Natural killer cell treated with Interleukin-12 subunit alpha and Interleukin-12 subunit beta and Interleukin-15 and Interleukin-18, amount 100 ng/mL, for 72 hours (primary cell): ENCODE measurements at places on chromosomes 11 and 22. TPM values are rescaled to one million over a fixed set of nuclear protein-coding genes. Genes with fewer than 3 reads are reported as not detected.

USP2 gene
- not detected for total RNA-seq

DNA sequence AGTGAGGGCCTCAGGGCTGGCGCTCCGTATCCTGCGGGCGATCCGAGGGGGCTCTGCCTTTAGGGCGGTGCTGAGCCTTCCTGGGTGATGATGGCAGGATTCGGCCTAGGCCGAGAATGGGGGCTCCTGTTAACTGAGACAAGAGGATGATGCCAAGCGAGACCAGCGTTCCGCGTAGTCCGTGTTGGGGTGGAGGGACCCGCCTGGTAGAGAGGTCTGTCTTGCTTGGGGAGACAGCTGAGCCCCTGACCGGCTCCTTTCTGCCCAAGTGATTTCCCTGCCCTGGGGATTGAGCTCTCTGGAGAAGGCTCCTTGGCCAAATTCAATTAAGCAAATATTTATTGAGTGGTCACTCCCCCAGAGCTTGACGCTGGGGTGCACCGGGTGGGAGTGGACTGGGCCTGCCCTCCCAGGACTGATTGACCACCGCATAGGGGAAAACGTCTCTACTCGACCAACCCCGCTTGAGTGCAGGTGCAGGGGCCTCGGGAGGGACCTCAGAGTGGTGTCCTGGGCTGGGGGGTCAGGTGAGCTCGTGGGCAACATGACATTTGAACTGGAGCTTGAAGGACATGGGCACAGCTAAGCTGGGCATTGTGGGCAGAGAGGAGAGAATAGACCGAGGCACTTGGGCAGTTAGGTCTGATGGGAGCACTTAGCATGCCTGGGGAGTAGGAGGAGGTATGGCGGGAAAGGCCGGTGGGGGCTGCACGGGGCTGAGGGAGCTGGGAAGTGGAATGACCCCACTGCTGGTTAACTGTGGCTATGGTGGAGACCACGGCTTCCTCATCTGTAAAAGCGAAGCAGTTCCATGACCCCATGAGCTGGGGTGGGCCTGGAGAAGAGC is 1.1 kb downstream of the GNAZ start:
- DNase-seq: peak; percentile 53

- no peak for DNase-seq
Measured at GRCh38 chr11:70031631-70032469, 46.3 kb upstream of the ANO1 start.

DNA sequence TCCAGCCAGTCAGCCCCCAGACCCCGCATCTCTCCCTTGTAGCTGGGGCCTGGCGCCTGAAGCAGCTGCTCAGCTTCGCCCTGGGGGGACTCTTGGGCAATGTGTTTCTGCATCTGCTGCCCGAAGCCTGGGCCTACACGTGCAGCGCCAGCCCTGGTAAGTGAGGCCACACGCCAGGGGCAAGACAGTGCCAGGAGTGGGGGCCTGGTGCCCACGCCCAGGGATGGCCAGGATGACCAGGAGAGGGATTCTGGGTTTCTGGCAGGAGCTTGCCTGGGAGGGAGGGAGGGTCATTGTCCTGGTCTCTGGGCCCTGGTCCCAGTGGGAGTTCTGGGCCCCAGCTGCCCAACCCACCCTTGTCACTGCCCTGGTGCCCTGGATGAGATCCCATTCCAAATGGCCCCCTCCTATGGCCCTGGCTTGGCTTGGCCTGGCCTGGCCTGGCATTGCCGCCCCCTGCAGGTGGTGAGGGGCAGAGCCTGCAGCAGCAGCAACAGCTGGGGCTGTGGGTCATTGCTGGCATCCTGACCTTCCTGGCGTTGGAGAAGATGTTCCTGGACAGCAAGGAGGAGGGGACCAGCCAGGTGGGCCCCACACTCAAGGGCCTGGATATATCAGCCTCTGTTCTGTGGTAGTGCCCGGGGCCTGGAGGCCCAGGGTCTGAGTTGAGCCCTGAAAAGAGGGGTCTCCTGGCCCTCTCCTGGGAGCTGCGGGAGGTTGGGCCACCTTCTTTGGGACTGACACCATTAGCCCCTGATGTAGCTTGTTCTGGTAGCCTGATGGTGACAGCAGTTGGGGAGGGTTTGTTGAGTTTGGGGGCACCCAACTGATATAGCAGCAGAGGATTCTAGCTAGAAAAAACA is 3.7 kb downstream of the SLC39A13 start:
- DNase-seq: no peak

- no peak for DNase-seq
Measured at GRCh38 chr22:19120829-19121630, 1.2 kb downstream of the DGCR2 start.

- no peak for DNase-seq
Measured at GRCh38 chr11:57417056-57417455, 9.9 kb downstream of the SLC43A3 start.

ANGPTL5 gene
- total RNA-seq: not detected

DNA sequence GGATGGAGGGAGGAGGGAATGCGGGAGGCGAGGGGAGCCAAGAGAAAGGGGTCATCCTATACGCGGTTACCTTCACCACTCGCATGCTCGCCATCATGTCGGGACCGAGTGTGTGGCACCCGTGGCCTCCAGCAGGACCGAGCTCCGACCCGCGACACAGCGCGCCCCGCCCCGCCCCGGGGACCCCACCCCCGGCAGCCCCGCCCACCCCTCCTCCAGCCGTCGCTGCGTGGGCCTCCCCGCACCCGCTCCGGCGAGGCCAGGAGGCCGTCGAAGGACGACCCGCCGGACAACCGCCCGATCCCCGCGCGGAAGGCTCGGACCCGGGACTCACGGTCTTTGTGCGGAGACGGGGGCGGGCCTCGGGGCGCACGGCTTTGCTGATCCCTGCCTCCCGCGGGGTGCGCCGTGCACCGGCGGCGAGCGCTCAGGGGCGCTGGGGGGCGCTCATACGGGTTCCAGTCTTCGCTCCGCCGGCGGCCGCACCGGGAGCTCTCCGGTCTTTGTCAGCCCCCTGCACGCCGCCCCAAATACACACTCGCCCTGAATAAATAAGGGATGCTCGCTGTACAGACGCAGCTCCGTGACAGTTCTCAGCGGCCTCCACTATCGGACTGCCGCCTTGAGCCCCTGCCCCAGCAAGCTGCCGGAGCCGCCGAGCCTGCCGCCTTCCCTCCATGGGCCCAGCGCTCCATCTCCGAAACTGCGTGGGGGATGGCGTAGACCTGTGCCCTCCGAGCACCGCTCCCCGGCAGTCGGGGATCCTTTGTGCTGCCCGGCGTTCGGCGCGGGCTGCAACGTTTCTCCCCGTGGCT is at the start of gene UBE2L6:
TSS of gene UBE2L6 (minus strand) at position 158 of the 815 bp plus-strand sequence. CDS start at position 97, 61 bp downstream.
- DNase-seq: peak; percentile 74

- DNase-seq: no peak
Measured at GRCh38 chr11:33687733-33688479, 12.7 kb downstream of the C11orf91 start.

DNA sequence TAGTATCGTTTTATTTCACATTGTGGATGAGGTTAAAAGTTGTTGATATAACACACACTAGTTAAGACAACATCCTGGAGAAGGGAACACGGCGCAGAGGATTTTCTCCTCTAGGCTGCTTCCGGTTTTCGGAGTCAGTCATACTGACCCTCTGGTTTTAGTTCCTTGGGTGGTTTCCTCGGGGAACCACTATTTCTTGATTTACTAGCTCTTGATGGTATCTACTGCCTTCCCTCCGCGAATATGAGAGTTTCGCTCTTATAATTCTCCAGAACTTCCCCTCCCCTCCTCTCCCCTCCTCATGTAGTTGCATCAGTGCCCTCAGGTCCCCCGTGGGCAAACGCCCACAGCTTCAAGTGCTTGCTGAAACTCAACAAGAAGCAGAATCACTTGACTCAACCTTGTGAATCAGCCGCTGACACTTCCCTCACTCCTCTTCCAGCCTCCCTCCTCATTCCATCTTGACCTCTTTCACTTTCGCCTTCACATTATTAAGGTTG is 15.9 kb upstream of the APOBEC3A start:
- peak; percentile 92 for DNase-seq

DGCR2 gene
- total RNA-seq: 34.6 TPM

- DNase-seq: no peak
Measured at GRCh38 chr11:73524774-73525173, 73.1 kb downstream of the FAM168A start.

DNA sequence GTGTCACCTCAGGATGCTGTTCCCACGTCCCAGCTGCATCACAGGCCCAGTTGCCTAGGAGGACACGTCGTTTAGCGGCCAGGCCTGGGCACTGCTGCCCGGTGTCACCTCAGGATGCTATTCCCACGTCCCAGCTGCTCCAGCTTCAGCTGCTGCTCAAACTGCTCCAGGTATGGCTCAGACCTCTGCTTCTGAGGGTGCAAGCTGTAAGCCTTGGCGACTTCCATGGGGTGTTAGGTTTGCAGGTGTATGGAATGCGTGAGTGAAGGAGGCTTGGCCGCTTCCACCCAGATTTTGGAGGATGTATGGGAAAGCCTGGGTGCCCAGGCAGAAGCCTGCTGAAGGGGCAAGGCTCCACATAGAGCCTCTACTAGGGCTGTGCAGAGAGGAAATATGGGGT is 205.3 kb upstream of the B3GAT1 start:
- no peak for DNase-seq

DNA sequence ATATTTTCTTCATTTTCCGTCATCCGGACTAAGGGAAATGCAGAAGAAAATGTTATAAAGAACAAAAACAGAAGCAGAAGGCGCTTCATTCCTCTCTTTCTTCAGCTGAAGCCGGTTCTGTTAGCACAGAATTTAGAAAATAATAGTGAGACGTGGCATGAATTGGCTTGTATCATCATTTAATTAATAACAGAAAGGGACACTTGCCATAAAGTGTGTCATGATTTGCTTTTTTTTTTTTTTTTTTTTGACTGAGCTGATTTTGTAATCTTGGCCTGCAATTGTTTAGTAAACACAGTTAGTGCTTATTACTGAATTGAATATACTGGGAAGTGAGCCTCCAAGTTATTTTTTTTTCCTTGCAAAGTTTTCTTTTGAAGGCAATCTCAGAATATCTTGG is at the start of gene MMP27:
TSS of gene MMP27 (minus strand) at position 144 of the 400 bp plus-strand sequence. CDS start at position 89, 55 bp downstream.
- no peak for DNase-seq

- peak; percentile 56 for DNase-seq
Measured at GRCh38 chr11:119876841-119877240, 147.8 kb upstream of the NECTIN1 start.

GRCh38 chr11:121318848-121319834 is 26.6 kb downstream of the SC5D start:
- DNase-seq: no peak

DNA sequence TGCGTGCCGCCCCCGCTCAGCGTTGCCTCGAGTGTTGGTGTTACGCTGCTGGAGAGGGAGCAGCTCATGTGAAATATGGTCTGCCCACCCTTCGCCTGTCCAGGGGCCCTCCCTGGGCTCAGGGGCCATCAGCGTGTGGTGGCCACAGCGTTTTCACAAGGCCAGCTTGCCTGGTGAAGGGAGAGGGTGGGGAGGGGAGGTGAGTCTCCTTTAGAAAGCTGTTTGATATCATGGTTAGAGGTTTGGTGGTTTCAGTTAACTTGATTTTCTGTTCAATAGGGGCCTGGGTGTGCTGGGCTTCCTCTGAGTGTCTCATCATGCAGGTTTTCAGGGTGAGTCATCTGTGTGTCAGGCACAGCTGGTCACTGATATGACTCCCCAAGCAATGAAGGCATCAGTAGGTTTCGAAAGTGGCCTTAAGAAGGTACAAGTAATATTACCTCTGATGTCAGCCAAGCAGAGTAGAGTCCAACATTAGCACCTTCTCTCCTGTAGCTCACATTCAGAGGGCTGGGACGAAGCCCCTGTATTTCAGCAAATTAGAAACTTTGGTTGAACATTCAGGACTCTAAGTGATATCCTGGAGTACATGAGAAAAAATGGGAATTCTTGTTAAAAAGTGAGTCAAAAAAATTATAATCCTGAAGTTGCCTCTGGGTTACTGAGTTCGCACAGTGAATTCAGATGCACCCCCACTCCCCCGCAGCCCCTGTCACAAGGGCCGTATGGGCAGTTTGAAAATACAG is 172.5 kb downstream of the TBC1D22A start:
- DNase-seq: no peak

- DNase-seq: no peak
Measured at GRCh38 chr11:78400116-78400515, 17.5 kb downstream of the GAB2 start.

CFAP300 gene
- total RNA-seq: not detected

C22orf42 gene
- not detected for total RNA-seq

ZP1 gene
- total RNA-seq: not detected

PDE2A gene
- 7.7 TPM for total RNA-seq

GRCh38 chr11:129719037-129719436 is 96.6 kb upstream of the TMEM45B start:
- no peak for DNase-seq

DNA sequence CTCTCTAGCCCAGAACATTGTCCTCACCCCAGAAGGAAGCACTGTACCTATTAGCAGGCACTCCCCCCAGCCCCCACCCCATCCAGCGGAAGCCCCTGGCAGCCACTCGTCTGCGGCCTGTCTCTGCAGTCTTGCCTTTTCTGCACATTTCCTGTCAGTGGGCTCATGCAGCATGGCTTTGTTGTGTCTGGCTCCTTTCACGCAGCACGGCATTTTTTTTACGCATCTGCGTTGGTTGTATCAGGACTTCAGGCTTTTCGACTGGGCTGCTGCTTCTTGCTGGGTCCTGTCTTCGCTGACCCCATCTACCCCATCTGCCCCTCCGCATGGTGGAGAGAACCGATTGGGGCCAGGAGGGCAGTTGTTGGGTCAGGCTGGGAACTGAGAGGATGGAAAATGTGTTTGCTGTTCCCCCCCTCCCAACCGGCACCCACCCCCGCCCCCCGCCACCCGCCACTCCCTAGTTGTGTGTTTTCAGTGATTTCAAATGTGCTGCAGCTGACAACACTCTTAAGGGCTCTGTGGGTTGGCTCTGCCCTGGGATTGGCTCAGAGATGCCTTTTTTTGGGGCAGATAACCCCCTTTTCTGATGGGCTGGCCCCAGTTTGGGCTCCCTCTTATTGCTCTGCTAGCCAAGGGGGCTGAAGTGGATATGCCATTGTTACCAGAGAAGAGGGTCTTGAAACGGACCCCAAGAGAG is 110.0 kb downstream of the KIAA1671 start:
- DNase-seq: no peak

- no peak for DNase-seq
Measured at GRCh38 chr11:96062134-96062533, 138.2 kb upstream of the MTMR2 start.

MIOX gene
- not detected for total RNA-seq

GRCh38 chr11:117796872-117797529 is at the start of gene DSCAML1:
DSCAML1 (minus strand) TSS chr11:117797216; CDS start chr11:117797079, 137 bp downstream.
- DNase-seq: no peak

DNA sequence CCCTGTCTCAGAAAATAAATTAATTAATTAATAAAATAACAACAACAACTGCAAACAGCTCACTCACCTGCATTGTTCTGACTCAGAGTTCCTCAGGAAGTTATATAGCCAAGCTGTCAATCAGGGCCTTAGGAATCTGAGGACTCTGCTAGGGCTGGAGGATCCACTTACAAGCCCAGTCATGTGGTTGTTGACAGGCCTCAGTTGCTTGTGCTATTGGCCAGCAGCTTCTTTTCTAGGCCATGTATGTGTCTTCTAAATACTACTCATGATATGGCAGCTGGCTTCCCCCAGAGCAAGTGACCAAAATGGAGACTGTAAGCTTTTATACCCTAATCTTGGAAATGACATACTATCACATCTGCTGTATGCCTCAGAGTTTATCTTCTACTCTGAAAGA is 20.8 kb upstream of the ATP5MG start:
- no peak for DNase-seq

GRCh38 chr11:106087815-106088435 is 10.5 kb downstream of the AASDHPPT start:
- DNase-seq: no peak

BEST1 gene
- total RNA-seq: 1.9 TPM

FGF3 gene
- total RNA-seq: not detected

GRCh38 chr22:46131151-46131587 is 19.2 kb upstream of the PPARA start:
- no peak for DNase-seq

BDNF gene
- total RNA-seq: not detected

STT3A gene
- 182 TPM for total RNA-seq

RAPSN gene
- 1.8 TPM for total RNA-seq
